ENCODE measurements at places on chromosomes 7 and 10.

- DNase-seq: no peak
Observed at GRCh38 chr7:82985144-82985802, 177.4 kb downstream of the PCLO start.

- no peak for DNase-seq
Observed at GRCh38 chr7:134120405-134120804, 6.7 kb upstream of the LRGUK start.

DNA sequence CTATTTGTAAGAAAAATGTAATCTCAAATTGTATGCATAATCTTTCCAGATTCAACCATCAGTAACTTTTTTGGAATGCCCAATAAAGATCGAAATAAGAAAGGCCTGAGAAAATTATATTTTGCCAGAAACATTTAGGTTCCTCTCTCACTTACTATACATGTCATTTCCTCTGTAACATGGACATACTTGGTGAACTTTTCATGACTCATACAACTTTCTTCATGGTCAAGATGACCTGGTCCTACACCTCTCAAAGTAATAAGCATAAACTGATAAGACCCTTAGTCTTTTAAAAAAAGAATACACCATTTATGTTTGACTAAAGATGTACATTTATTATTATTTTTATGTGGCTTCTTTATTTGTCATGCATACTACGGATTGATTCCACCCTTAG lies 125.3 kb downstream of the REEP3 start:
- DNase-seq: no peak

GRCh38 chr10:93541402-93542357 lies 24.8 kb upstream of the FFAR4 start:
- peak; percentile 14 for DNase-seq

- DNase-seq: no peak
Observed at GRCh38 chr10:104485632-104486031, 132.0 kb downstream of the CFAP58 start.

- DNase-seq: no peak
Observed at GRCh38 chr7:144050093-144050492, 1.3 kb downstream of the OR2A5 start.

GRCh38 chr10:99316374-99316773 lies 12.8 kb upstream of the CNNM1 start:
- no peak for DNase-seq

DNA sequence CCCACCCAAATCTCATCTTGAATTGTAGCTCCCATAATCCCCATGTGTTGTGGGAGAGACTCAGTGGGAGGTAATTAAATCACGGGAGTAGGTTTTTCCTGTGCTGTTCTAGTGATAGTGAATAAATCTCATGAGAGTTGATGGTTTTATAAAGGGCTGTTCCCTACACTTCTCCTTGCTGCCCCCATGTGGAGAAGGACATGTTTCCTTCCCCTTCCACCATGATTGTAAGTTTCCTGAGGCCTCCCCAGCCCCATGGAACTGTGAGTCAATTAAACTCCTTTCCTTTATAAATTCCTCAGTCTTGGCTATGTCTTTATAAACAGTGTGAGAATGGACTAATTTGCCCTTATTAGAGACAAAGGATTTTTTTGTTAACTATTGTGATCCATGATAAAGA lies 48.5 kb upstream of the MKX start:
- DNase-seq: no peak

DNA sequence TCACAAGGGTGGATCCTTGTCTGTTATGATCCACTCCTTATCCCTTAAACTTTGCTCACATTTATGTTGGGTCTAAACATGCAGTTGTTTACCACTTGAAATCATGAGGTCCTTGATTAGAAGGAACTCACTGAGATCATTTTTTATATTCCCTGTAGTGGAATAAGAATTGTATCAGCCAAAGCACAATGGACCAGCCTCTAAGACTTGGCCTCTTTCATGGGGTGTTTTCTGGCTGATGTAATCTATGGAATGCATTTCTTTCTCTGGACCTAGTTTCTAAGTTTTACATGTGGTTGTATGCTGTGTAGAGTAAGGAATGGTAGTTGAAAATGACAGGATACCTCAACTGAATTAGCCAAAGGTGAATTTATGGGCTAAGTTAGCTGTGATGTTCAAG lies 376.6 kb downstream of the SORCS3 start:
- no peak for DNase-seq

GRCh38 chr7:116526897-116527296 lies 2.1 kb downstream of the CAV1 start:
- no peak for DNase-seq

- DNase-seq: no peak
Observed at GRCh38 chr7:80225361-80225760, 90.7 kb downstream of the GNAI1 start.

DNA sequence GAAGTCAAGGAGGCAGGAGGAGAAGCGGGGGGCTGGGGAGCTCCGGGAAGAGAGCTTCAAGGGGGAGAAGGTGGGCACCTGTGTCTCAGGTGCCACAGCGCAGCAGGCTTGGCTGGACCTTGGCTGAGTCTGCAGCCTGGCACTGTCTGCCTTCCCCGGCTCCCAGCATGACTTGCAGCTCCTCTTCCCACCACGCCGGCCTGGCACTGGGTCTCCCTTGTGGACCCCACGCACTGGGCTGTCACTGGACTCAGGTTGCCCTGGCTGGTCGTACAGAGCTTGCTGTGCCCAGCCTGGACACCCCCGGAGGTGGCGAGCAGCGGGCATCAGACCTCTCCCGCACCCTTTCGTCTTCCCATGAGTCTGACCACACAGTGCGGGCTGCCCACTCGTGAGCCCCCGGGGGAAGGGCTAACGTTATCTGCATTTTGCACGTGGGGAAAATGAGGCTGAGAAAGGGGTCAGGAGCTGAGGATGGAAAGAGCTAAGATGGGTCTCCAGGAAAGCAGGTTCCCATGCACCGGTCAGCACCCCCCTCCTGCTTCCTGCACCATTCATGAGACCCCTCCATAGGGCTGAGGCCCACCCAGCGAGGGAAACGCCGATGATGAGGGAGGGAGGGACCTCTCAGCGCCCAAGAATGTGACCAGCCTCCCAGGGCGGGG lies 40.3 kb upstream of the PSMG3 start:
- no peak for DNase-seq

GRCh38 chr10:4806534-4806933 lies 19.5 kb upstream of the AKR1E2 start:
- DNase-seq: no peak

- no peak for DNase-seq
Observed at GRCh38 chr10:81026591-81026990, 488.9 kb downstream of the SH2D4B start.

DNA sequence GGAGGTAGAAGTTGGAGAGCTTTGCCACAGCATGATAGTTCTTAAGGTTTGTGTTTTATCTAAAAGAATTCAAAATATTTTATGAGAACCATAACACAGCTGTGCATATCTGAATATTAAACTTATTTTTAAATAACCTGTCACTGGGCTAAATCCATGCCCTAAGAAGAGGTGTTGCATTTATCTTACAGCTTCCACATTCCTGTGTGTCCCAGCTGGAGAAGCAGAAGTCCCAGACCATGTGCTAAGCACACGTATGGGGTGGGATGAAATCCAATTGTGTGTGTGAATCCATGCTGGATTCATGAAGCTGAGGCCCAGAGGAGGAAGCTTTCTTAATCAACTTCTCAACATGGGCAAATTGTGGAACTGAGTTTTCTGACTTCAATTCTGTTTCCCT lies 121.5 kb downstream of the PKD1L1 start:
- no peak for DNase-seq

- DNase-seq: no peak
Observed at GRCh38 chr10:125118011-125118611, 42.3 kb downstream of the CTBP2 start.

DNA sequence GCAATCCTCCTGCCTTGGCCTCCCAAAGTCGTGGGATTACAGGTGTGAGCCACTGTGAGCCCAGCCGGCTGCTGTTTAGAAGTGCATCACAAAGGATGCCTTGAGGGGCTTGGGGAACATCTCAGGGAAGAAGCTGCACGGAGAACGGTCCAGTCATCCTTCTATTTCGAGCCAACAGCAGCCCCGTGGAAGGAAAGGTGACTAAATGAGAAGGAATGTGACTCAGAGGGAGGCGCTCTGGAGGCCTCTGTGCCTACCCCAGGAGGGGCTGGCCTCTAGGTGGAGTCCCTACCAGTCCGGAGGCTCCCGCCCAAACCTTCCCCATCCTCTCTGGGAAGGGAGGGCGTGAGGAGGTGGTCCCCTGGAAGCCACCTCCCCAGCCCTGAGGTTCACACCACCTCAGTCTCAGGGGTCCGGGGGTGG lies 76.2 kb downstream of the CTBP2 start:
- no peak for DNase-seq

- no peak for DNase-seq
Observed at GRCh38 chr7:105020926-105021325, 6.9 kb downstream of the KMT2E start.

- DNase-seq: no peak
Observed at GRCh38 chr10:2014541-2014940, 277.2 kb upstream of the ADARB2 start.

DNA sequence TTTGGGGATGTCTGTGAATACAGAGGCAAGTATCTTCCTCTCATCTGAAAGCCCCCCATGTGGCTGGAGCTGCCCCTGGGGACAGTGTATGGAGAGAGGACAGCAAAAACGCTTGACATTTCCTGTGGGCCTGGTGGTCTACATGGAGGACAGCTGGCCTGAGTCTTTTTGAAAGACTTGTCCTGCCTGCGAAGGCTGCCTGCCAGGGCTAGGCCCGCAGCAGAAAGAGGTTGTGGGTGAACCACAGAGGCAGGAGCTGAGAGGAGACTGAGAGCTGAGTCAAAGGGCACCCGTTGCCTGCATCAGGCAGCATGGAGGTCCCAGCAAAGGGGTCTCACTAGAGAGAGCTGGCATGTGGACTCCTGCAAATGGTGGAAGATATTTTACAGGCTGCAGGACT lies 66.4 kb downstream of the KAT6B start:
- no peak for DNase-seq

- no peak for DNase-seq
Observed at GRCh38 chr7:123535517-123535916, 1.1 kb upstream of the IQUB start.

DNA sequence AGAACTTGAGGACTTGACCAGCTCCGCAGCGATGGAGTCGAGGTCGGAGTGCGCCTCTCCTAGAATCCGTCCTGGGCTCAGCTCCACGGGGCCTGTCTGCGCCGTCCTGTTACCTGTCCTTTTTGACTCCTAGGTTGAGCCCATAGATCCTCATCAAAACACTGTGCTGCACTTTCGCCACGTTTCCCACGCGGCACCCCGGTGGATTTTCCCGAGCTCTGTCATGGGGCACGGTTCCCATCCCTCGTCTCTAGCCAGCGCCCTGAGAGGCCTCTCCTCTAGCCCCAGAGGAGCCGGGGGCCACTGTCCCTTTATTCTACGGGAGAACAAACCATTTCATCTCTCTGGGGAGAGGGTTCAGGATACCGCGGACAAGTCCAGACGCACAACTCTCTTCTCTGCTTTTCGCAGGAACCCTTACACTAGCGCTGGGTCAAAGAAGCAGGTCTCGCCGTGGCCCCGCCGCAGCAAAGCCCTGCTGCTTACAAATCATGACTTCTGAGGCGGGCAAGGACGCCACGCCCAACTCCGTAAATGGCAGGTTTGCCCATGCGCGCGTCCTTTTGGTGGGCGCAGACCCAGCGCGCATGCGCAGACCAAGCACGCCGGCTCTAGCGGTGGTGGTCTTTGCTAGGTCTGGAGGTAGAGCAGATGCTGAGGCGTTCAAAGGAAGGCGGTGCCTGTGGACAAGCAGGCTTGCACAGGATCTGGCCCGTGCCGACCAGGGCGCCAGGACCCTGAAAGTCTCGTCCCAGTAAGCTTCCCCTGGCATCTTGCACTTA lies 10.3 kb upstream of the ANKRD7 start:
- peak; percentile 77 for DNase-seq

GRCh38 chr7:51606601-51607154 lies 290.1 kb upstream of the COBL start:
- DNase-seq: no peak

GRCh38 chr10:16742165-16742960 lies 74.9 kb downstream of the RSU1 start:
- no peak for DNase-seq

DNA sequence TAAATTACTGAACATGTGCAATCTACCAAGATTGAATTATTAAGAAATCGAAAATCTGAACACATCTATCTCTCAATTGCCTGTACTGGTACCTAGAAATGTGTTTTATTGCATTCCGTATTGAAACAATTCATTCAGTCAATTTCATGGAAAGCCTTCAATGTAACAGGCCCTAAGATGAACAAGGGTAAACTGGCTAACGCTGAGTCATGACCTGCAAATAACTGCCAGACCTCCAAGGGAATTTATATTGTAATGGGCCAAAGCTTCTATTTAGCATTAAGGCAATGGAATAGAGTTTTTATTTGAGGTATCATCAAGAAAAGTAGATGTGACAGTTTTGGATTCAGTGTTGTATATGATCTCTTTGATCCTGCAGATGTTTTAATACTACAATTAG lies 49.9 kb upstream of the CD36 start:
- no peak for DNase-seq

DNA sequence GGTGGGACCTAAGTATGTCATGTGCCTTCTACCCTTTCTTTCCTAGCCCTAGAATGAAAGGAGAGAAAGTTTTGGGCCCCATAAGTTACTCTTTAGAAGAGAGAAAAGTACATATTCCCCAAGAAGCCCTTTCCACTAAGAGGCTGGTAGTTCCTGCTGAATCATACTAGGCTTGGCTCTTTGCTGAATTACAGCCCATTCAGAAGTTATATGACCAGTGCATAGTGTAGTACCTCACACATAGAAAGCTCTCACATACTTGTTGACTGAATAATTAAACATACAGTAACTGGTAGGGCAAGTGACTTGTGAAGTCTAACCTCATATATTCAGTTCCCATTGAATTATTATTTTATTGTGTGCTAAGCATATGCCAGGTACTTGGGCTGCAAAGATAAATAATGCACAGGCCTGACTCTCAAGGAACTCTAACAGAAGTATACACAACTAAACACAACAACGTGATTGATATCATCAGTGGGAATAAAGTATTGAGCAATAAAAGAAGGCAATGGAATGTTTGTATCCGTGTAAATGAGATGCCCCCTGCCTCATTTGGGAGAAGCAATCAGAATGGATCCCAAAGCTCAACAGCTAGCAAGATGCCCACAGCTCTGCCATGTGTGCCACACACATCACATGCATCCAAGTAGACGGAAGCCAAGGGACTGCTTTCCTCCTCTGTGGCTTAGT lies 38.9 kb upstream of the UBN2 start:
- DNase-seq: no peak

GRCh38 chr7:27168265-27168947 lies 3.1 kb upstream of the HOXA9 start:
- DNase-seq: no peak

- no peak for DNase-seq
Observed at GRCh38 chr7:79506481-79506880, 53.0 kb upstream of the MAGI2 start.

- no peak for DNase-seq
Observed at GRCh38 chr10:42969147-42969546, 107.7 kb upstream of the RET start.

- no peak for DNase-seq
Observed at GRCh38 chr7:143327903-143328302, 12.0 kb downstream of the CLCN1 start.
